B cell (primary cell): ENCODE measurements at places on chromosomes 1 and 21. TPM values are rescaled to one million over a fixed set of nuclear protein-coding genes. Genes with fewer than 3 reads are reported as not detected.

GRCh38 chr21:45990049-45990711 lies 8.6 kb downstream of the COL6A1 start:
- DNase-seq, result no peak

- no peak for DNase-seq
These were observed 21.4 kb upstream of the LRRC38 start for GRCh38 chr1:13535227-13535626.

DNA sequence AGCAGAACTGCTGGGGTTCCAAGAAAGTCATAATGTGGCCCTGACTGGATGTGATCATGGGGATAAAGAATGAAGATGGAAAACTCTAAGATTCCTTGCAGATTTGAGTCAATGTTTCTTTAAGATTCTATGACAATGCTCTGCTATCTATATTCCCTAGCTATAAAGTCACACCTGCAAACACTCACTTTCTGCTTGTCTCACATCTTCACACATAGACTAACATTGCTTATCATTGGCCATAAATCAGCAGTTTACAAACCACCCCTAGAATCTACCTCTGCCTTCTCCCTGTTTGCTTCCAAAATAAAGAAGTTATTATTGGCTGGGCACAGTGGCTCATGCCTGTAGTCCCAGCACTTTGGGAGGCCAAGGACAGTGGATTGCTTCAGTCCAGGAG lies 33.1 kb upstream of the NPL start:
- DNase-seq, result no peak

- no peak for DNase-seq
These were observed 48.9 kb upstream of the SLC2A1 start for GRCh38 chr1:43007377-43008114.

- no peak for DNase-seq
These were observed 153.6 kb downstream of the OLFM3 start for GRCh38 chr1:101843160-101843559.

- DNase-seq, result peak; percentile 16
These were observed 149.8 kb downstream of the PTPRC start for GRCh38 chr1:198788561-198789064.

Gene RGS13
- total RNA-seq, result 0.36 and 0.59 TPM in 2 replicates

Gene LAPTM5
- total RNA-seq, result 1,351 and 1,384 TPM in 2 replicates

Gene TMEM81
- 6.2 and 6.8 TPM in 2 replicates for total RNA-seq
